ENCODE measurements at places on chromosomes 12 and 14.

- DNase-seq, result no peak
Observed at GRCh38 chr14:67602076-67602475, 2.0 kb upstream of the PIGH start.

DNA sequence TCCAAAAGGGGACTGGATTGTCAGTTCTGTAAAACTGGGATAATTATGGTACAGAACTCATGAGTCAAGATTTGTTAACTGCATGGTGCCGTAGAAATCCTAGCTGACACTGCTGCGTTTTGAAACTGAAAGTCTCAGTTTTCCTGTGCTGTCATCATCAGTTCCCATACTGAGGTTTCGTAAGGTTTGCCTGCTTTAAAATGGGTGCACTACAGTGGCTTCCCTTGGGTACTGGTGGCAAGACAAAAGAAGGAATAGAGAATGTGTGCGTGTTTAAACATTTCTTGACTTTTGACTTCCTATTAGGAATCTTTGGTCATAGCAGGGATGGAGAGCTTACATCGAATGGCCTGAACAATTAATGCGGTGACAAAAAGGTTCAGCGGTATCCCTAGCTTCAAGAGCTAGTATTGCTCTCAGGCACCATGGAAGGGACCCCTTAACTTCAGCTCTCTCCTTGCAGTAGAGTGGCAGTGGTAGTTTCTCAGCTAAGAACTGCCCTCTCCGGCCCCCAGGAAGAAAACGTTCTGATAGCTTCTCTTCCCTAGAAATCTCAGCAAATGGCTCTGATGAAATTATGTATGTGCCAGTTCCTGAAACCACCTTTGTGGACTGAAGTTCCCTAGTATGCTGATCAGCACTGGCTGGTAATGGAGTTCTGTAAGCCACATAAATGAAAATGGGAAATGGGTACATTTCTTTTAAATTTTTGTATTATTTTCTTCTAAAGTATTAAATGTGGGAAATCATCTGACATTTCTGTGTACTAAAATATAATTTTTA is 28.9 kb downstream of the ANO6 start:
- DNase-seq, result no peak

- no peak for DNase-seq
Observed at GRCh38 chr12:87405918-87406317, 623.3 kb downstream of the C12orf50 start.

DNA sequence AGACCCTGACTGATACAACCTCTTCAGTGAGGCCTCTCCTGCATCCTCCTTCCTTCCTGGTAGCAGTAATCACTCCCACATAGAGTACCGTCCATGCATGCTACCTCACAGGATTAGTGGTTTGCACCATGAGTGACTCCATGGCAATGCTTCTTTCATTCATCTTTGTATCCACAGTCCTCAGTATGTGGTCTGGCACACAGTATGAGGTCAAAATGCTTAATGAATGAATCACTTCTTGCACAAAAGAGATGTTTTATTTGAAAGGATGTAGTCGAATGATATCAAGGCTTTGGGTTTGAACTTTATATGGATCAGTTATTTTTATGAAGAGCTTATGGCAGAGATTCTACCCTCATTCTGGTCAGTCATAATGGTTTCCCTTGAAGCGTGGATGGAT is 42.2 kb downstream of the KCNA5 start:
- DNase-seq, result no peak

GRCh38 chr12:108442067-108442466 is 73.0 kb upstream of the FICD start:
- no peak for DNase-seq

Measured in activated CD4-positive, alpha-beta memory T cell treated with anti-CD3 and anti-CD28 coated beads, Interleukin-2, amount 10 ng/mL, durations not matched to agents 7 days and 5 days (primary cell).